ENCODE measurements at places on chromosomes 3 and 15. TPM values are rescaled to one million over a fixed set of nuclear protein-coding genes. Genes with fewer than 3 reads are reported as not detected.

The AMIGO3 gene
- 1.4 TPM for total RNA-seq

The DCUN1D1 gene
- 10.5 TPM for total RNA-seq

The FANCD2 gene
- 33.1 TPM for total RNA-seq

The KAT2B gene
- 7.1 TPM for total RNA-seq

The PLXNB1 gene
- total RNA-seq: 55.9 TPM

The TRIM42 gene
- total RNA-seq: not detected

The PTH1R gene
- 16.1 TPM for total RNA-seq

The GCNT3 gene
- 1.6 TPM for total RNA-seq

The LRRK1 gene
- total RNA-seq: 13.7 TPM

The TM2D3 gene
- 21.3 TPM for total RNA-seq

The EEFSEC gene
- total RNA-seq: 24.8 TPM

The NAALADL2 gene
- 0.33 TPM for total RNA-seq

The BOC gene
- total RNA-seq: 7.6 TPM

The C3orf22 gene
- total RNA-seq: not detected

All from mesangial cell (primary cell).